Epithelial cell of umbilical artery (primary cell): ENCODE measurements at places on chromosomes 16 and 17. TPM values are rescaled to one million over a fixed set of nuclear protein-coding genes. Genes with fewer than 3 reads are reported as not detected.

CMTM2 gene
- total RNA-seq, result not detected in 2 replicates

ZG16 gene
- under 0.01 TPM in 1 of 2 replicates, not detected in the other for total RNA-seq

TBC1D3L gene
- 1.3 and 2.7 TPM in 2 replicates for total RNA-seq

GPR179 gene
- not detected in 2 replicates for total RNA-seq

SEPTIN12 gene
- total RNA-seq, result not detected in 2 replicates

B4GALNT2 gene
- total RNA-seq, result not detected in 2 replicates

PPM1E gene
- total RNA-seq, result under 0.01 TPM in 1 of 2 replicates, not detected in the other

ZP2 gene
- total RNA-seq, result not detected in 2 replicates

PDILT gene
- total RNA-seq, result not detected in 2 replicates

KRT39 gene
- total RNA-seq, result not detected in 2 replicates

AHSP gene
- not detected in 2 replicates for total RNA-seq

CDH15 gene
- total RNA-seq, result under 0.01 TPM in 1 of 2 replicates, not detected in the other

AATK gene
- 3.3 and 5.2 TPM in 2 replicates for total RNA-seq

MMP2 gene
- total RNA-seq, result 144 and 211 TPM in 2 replicates

CAMTA2 gene
- 3.2 and 8.1 TPM in 2 replicates for total RNA-seq

FBXL16 gene
- 0.32 TPM in 1 of 2 replicates, not detected in the other for total RNA-seq

CMTR2 gene
- 21.8 and 31.9 TPM in 2 replicates for total RNA-seq

OSGIN1 gene
- total RNA-seq, result 0.91 and 0.97 TPM in 2 replicates

MMP28 gene
- total RNA-seq, result 4.6 and 10.4 TPM in 2 replicates

DYNLRB2 gene
- not detected in 2 replicates for total RNA-seq

PIGL gene
- 10.5 and 15.9 TPM in 2 replicates for total RNA-seq

GGT6 gene
- total RNA-seq, result not detected in 2 replicates

TVP23A gene
- not detected in 2 replicates for total RNA-seq

UTS2R gene
- not detected in 2 replicates for total RNA-seq

MLKL gene
- total RNA-seq, result 21.4 and 40.3 TPM in 2 replicates

LGALS9B gene
- not detected in 2 replicates for total RNA-seq
